NCI-H524 (cell line): ENCODE measurements at places on chromosomes 6 and 20.

GRCh38 chr20:59004763-59005522 is 2.1 kb downstream of the CTSZ start:
- no peak for DNase-seq

- no peak for DNase-seq
Measured at GRCh38 chr6:113356139-113356538, 501.0 kb upstream of the MARCKS start.

- no peak for DNase-seq
Measured at GRCh38 chr6:967701-968100, 274.8 kb upstream of the EXOC2 start.

DNA sequence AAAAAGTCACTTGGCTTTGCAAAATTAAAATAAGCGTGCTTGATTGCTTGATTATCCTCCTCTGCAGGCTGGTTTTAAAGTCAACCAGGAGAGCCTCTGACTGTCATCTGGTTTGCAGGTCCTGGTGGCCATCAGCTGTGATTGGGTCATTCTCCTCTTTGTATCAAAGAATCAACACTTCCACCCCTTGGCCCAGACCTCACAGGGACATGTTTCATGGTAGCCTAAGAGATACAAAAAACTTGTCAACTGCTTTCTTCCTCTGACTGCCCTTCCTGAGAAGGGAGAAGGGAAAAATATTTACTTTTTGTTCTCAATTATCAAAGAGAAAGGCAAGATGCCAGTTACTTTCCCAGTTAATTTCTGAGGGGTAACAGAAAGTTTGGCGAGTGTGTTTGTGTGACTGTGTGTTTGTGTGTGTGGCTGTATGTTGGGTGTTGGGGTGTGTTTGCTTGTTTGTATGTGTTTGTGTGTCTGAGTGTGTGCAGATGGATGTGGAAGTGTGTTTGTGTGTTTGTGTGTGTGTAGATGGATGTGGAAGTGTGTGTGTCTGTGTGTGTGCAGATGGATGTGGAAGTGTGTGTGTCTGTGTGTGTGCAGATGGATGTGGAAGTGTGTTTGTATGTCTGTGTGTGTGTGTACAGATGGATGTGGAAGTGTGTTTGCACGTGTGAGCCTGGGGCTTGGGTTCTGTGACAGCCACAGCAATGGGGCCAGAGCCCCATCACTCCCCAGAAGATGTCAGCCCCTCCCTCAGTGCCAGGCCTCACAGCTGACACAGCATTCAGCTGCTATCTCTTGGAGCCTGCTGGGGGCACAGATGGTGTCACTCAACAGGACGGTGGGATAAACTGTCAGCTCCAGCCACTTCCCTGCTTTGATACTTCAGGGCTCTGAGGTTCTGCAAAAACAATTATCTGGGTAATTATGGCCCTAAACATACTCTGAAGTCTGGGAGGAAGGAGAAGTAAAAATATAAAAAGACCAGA is 98.6 kb upstream of the RNF24 start:
- DNase-seq, result peak; percentile 87

DNA sequence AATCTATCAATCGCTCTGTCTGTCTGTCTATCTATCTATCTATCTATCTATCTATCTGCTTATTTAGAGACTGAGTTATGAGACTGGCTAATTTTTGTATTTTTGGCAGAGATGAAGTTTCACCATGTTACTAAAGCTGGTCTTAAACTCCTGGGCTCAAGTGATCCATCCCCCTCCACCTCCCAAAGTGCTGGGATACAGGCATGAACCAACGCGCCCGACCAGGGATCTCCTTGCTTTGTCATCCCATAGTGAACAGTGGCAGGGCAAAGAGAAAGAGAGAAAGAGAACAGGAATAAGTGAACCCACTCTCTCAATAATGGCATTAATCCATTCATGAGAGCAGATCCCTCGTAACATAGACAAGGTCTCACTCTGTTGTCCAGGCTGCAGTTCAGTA is 66.4 kb upstream of the DSP start:
- DNase-seq, result no peak

GRCh38 chr6:47734831-47735481 is 36.6 kb downstream of the ADGRF4 start:
- no peak for DNase-seq

DNA sequence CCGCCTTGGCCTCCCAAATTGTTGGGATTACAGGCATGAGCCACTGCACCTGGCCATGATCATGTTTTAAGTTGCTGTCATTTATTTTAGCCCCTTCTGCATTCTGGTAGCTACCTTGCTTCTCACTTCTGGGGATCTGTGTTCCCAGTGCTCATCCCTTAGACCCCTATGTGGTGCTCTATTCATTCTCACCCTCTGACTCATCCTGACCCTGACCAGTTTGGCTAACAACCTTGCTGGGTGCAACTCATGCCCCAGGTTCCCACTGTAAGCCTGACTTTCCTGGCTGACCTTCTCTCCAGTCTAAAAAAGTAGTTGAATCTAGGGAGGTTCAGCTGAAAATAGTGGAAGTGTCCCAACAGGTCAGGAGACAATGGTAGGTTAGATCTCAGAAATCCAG is 47.4 kb downstream of the NOX3 start:
- no peak for DNase-seq

DNA sequence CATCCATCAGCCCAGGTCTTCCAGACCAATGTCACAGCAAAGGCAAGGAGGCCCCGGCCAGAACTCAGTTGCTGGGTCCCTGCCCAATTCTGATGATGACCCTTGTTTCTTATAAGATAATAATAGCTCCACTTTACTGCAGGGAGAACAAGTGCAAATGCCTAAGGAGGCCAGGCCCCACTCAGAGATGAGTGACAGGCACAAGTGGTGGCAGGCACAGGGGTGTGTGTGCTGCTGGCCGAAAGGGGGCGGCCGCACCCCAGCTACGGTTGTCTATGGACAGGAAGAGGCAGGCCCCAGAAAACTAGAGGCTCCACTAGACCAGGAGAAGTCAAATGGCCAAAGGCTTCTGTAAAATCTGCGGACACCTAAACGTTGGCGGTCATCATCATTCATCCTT is 28.6 kb downstream of the GNAS-AS1 start:
- DNase-seq, result no peak

DNA sequence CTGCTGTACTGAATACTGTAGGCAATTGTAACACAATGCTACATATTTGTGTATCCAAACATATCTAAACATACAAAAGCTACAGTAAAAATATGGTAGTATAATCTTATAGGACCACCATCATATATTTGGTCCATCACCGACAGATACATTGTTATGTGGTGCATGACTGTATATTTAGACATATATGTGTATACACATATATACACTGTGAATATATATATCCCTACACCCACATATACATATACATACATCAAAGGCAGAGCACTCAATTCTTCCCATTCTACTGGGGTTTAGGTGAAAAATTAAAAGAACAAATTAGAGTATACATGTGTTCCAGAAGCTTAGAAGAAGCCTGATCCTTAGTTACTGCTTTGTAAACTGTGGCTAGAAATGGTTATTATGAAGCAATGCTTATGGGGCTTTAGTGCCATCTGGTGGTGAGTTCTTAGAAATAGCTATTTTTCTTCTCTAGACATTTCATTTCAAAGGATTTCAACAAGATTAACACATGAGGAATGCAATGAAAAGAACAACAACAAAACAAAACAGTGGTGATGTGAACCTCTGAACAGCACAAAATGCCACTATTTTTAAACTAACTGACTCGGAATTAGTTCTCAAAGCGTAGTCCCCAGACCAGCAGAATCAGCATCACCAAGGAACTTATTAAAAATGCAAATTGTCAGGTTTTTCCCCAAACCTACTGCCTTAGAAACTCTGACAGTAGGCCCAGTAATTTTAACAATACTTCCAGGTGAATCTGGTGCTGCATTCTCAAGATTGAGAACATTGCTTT is 38.0 kb downstream of the PKHD1 start:
- DNase-seq, result peak; percentile 18

GRCh38 chr6:47836046-47836445 is 54.2 kb downstream of the OPN5 start:
- DNase-seq, result no peak

- no peak for DNase-seq
Measured at GRCh38 chr20:58169450-58169849, 59.0 kb downstream of the ANKRD60 start.

DNA sequence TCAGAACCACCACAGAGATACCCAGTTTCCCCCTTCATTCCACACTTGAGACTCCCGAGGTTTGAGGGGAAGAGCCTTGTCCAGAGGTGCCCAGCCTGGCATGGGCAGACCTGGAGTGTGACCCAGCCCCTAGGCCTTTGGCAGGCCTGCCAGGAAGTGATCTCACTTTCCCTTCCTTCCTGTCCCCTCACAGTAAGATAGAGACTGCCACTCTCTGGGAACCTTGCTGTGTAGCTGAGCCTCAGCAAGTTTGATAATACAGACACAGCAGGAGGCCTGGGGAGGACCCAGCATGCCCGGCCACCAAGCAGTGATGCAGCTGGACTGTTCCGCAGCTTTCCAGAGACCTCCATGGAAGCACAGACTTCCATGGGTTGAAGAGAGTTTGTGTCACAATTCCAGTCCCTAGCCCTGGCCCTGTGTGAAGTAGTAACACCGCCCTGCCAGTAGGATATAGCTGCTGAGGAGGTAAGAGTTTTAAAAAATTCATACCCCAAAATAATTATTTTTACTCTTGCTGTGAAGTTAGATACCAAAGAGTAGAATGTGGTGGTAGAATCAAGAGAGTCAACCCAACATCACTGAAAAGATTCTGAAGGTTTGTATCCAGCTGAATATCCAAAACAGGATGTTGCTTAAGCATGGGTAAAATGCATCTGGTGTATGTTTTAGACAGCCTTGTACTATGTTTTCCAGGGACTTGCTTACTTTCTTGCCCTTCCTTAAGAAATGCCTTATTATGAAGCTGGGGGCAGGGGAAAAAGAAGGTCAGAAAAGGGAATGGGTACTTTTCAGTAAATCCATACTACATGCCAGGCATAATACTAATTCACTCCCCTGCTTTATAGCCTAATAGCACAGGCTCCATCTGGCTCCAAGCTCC is 16.3 kb downstream of the PKIG start:
- no peak for DNase-seq

DNA sequence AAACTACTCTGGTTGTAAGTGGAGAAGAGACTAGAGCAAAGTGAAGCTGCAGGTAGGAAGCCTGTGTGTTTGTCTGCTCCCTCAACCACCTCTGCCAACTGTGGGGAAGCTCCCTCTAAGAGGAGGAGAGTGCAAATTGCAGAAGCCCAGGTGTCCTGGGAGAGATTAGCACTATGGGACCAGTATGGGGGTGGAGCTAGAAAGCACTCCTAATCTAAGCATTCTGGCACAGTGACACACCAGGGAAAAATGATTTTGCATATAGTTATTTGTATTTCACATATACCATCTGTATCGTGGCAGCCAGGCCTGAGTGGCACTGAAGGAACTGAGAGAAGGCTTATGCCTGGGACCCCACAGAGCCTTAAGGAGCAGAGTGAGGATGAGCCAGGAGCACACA is 12.8 kb downstream of the GSTA1 start:
- DNase-seq, result no peak

GRCh38 chr20:45857882-45858216 is 435 bp downstream of the ZSWIM3 start:
- DNase-seq, result no peak

DNA sequence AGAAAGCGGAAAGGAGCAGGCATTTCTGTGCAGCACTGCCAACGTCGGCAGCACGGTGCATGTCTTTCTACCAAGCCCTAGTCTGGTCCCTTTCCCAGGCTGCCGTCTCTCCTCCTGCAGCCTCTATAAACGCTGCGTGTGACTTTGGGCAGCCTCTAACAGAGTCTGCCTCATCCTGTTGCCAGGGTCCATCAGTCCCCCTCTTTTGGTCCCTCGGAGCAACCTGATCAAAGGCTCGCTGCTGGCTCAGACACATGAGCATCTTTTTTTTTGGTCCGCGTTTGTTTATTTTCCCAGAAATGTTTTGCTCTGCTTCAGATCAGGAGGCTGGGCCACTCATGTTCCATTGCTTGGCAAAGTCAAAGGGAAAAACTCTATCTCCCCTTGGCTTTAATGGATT is 166.8 kb upstream of the CST7 start:
- no peak for DNase-seq

DNA sequence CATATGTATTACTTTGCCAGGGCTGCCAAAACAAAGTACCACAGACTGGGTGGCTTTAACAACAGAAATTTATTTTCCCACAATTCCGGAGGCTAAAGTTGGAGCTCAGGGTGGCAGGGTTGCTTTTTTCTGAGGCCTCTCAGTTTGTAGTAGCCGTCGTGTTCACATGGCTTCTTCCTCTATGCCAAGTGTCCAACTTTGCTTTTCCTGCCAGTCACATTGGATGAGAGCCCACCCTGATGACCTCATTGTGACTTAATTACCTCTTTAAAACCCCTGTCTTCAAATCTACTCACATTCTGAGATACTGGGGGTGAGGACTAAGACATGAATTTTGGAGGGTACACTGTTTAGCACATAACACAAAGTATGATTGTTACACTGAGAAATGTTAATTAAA is 9.9 kb upstream of the ECT2L start:
- no peak for DNase-seq

GRCh38 chr20:50953821-50954220 is 4.5 kb downstream of the DPM1 start:
- no peak for DNase-seq

DNA sequence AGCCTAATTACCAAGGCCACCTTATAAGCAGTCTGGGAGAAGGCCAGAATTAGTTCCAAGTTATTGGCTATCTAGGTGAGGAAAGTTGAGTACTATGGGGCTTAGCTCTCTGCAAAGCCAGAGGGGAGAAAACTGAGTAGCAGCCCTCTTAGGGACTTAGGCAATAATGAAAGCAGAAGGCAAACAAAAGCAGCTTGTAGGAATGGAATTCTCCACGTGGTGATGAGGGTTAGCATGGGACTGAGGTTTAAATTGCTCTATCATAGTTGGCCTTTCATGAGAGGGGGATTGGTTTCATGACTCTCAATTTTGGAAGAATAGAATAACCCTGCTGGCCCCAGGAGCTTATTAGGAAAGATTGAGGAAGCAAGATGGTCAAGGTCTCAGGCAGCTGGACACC is 7.0 kb upstream of the UBE2J1 start:
- DNase-seq, result no peak

GRCh38 chr6:127576874-127577273 is at the start of gene C6orf58:
C6orf58 (plus strand) TSS chr6:127577174; CDS start chr6:127577186, 12 bp downstream.
- DNase-seq, result no peak

- DNase-seq, result no peak
Measured at GRCh38 chr20:53712212-53712977, 118.8 kb upstream of the ZNF217 start.

DNA sequence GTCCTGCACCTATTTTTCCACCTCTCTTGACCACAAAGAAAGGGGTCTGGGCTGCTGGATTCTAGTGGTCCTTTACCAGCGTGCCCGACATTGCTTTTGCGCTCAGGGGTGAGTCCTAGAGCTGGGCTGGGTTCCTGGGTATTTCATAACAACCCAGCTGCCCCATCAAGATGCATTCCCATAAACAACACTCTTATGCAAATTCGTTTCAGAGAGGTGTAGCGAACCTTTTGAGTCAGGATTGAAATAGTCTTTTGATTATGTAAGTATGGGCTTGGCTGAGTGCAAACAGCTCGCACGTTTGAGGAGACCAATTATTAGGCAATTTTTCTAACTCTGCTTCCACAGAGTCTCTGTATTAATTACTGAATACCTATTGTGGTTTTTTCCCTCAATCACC is 13.7 kb downstream of the ACOT13 start:
- no peak for DNase-seq
